ENCODE measurements at places on chromosomes 5 and 9. TPM values are rescaled to one million over a fixed set of nuclear protein-coding genes. Genes with fewer than 3 reads are reported as not detected.

Gene FCN2
- total RNA-seq: not detected

Gene UBE2QL1
- 0.25 TPM for total RNA-seq

Gene PPP2R2B
- 1.6 TPM for total RNA-seq

Gene SLC12A7
- 9.8 TPM for total RNA-seq

Gene KIF24
- total RNA-seq: 0.74 TPM

Gene PDCD1LG2
- 10.9 TPM for total RNA-seq

Gene SEMA5A
- total RNA-seq: 57.0 TPM

Gene NUP188
- total RNA-seq: 37.0 TPM

Gene PCDHA9
- 0.49 TPM for total RNA-seq

Gene SPAG8
- total RNA-seq: 3.3 TPM

Gene ALDOB
- total RNA-seq: not detected

Gene IFNA21
- total RNA-seq: not detected

Gene CNTNAP3B
- total RNA-seq: 6.4 TPM

Gene GARNL3
- total RNA-seq: 2.5 TPM

Gene ADGRD2
- not detected for total RNA-seq

Gene GPRIN1
- total RNA-seq: 7.1 TPM

Gene RFX3
- total RNA-seq: 0.98 TPM
